ENCODE measurements at places on chromosomes 4 and X.

DNA sequence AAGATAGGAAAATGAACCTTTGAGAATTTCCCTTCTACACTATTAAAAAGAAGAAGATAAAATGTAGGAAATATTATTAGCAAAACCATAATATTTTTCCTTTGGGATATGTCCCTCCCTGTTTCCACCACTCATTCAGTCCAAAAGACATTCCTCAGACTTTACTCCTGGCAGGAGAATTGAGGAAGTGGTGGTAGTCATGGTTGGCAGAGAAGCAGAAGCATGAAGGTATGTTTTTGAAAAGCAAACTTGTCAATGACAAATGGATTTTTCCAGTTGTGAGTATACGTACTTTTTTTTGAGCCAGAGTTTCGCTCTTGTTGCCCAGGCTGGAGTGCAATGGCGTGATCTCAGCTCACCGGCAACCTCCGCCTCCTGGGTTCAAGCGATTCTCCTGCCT is 13.7 kb downstream of the STAG2 start:
- DNase-seq, result no peak

DNA sequence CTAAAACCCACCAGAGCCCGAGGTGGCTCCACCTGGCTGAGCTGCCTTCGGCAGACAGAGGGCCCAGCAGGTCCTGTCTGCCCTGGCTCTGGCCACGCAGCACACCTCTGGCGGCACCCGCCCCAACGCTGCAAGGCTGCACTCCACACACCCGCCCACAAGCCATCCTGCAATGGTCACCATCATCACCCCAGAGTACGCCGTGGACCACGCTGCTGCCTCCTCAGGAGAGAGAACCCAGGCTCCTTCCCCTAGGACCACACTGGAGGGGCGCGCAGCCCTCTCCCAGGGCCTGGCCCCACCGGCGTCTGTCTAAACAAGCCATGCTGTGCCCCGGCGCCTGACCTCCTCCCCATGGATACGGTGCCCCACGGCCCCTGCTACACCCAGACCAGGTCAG is 39.6 kb upstream of the CPLX1 start:
- no peak for DNase-seq

- no peak for DNase-seq
Measured at GRCh38 chr4:64940698-64941097, 531.4 kb upstream of the TECRL start.

DNA sequence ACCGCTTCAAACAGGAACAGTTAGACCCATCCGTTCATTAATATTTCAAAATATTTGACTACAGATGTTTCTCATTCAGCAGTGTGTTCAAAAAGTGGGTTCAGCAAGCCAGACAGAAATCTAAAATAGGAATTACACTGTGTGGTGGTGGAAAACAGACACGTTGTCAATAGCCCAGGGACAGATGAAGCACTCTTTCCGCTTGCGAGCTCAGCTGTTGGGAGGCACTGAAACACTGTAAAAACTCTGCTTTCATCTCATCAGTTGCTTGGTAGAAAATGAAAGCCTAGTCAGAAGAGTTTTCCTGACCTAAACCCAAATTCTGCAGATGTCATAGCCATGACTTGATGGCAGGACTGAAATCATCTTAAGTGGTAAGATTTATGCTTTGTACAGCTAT is 38.5 kb downstream of the LRP2BP start:
- DNase-seq, result no peak

DNA sequence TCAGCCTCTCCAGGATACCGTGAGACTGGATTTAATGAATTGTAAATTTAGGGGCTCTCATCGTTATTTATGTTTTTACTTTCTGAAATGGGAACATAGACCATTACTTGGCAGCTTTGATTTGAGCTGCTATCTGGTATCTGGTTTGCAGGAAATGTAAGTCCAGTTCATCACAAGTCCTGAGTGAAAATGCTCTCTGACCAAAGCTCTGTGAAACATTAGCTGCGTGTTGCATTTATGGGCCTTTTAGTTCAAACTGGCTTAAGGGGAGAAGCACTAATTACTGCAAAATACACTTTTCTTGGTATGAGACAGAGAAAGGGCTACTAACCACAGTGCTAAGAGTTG is 420 bp downstream of the CC2D2A start:
- no peak for DNase-seq

DNA sequence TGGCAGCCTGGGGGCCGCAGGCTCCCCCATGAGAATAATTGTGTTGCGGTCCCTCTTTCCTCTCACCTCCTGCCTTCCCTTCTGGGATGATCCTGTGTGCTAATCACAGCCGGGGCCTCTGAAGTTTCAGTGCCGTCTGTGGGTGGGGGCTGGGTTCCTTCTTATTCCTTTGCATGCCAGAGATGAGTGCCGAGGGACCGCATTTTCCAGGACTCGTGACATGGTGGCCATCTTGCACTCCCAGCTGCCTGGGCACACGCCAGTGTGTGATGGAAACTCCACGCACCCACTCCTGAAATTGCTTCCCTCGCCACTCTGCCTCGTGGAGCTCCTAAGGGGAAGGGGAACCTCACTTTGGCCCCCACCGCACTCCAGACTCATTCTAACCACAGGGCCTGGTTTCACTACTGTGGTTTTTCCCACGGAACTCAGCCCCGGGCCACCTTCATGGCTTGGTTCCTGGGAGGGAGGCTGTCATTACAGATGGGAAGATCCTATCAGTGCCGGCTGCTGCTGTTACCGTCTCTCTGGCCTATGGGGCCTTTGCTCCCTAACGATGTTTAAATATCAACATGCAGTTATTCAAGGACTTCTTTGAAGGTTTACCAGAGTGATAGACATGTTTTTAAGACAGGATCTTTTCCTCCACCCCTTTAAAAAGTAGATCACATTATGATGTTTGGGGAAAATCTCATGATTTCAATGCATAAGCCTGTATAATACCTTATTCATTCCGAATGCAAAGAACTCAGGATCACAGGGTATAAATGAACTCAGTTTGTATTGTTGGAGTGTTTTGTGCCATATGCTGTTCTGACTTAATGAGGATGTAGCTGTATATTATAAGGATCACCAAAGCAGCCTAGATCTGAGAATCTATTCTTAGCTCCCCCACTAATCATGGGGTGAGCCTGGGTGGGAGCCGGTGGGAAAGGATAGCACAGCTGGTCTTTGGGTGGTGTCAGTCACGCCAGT is 89.6 kb downstream of the SORCS2 start:
- no peak for DNase-seq
